ENCODE measurements at places on chromosomes 7 and 10.

GRCh38 chr10:126124668-126125349 is 228.4 kb downstream of the FANK1 start:
- DNase-seq, result no peak

DNA sequence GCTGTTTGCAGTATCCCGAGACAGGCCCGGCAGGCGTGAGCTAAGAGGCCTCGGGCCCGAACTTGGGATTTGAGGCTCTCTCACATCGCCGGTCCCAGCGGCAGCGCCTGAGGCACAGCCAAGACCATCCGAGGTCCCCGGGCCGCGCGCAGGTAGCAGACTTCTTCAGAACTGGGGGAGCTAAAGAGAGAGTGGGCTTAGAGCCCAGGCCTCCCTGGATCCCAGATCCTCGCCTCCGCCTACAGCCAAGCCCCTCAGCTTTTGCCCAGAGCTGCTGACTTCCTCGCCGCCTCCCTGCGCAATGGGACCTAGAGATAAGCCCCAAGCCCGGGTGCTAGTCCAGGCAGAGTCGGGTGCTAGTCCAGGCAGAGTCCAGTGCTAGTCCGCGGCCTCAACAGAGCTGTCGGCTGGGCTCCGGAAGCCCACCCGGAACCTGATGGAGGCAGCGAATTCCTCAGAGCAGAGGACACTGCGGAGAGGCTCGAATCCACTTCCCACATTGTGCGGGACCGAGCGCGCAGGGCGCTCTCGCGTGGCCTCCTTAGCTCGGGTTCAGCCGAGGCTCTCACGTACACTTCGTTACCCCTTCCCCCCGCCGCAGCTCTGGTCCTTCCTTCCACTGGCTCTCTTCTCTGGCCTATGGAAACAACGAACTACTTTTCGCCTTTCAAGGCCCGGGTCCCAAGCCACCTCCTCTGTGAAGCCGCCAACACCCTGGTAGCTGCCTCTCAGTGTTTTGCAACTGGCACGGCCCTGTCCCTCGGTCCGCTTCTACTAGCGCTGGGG is 5.8 kb downstream of the LBX1 start:
- DNase-seq, result no peak

GRCh38 chr10:60652628-60653027 is 125.7 kb upstream of the CDK1 start:
- DNase-seq, result no peak

GRCh38 chr10:35063837-35064454 is 26.2 kb downstream of the CUL2 start:
- no peak for DNase-seq

DNA sequence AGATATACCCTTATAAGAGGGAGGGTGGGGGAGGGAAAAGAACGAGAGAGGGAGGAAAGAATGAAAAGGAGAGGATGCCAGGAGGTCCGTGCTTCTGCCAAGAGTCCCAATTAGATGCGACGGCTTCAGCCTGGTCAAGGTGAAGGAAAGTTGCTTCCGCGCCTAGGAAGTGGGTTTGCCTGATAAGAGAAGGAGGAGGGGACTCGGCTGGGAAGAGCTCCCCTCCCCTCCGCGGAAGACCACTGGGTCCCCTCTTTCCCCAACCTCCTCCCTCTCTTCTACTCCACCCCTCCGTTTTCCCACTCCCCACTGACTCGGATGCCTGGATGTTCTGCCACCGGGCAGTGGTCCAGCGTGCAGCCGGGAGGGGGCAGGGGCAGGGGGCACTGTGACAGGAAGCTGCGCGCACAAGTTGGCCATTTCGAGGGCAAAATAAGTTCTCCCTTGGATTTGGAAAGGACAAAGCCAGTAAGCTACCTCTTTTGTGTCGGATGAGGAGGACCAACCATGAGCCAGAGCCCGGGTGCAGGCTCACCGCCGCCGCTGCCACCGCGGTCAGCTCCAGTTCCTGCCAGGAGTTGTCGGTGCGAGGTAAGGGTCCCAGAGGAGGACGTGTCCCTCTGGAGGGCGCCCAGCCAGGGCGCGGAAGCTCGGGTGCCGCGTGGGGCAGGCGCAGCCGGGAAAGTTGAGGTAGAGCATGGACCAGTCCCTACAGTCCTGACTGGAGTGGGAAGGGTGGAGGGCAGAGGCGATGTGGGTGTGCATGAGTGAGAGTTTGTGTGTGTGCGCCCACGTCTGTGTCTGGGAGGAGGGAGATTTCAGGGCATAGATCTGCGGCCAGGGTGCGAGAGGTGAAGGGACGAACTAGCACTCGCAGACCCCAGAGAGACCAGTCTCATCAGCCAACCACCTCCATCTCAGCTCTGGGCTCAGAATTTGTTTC is 844 bp downstream of the GRM3 start:
- no peak for DNase-seq

DNA sequence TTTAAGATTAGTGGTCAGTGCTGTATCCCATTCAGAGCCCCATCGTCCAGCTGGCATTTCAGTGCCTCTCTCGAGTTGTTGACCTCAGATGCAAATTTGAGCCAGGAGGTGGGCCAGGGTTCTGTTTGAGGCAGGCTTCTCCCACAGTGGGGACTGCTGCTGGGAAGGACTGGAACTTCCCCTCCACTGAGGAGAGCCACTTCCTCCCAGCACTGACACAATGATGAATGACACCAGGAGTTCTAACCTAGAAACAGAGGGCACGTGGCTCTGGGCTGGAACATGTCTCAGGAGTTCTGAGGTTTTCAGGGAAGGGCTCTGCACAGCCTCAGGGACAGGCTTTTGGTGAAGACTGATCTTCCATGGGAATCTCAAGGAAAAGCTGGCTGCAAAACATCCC is 18.3 kb upstream of the BTBD16 start:
- no peak for DNase-seq

DNA sequence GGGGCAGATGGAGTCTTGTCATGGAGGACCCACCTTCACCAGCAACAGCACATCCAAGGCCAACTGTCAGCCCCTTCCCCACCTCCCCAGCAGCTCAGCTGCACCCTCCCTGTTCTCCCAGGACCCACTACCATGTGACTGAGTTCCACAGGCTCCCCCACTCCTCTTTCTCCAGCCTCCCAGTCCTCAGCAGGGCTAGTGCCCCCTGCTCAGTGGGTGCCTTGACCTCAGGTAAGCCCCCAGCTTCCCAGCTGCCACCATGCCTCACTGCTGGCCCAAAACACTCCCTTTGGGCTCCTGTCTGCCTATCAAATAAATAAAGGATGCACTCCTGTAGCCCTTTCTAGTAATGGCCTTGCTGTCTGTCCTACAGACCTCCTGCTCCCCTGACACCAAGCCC is 174.4 kb downstream of the SLIT1 start:
- DNase-seq, result no peak

- DNase-seq, result no peak
These were observed 142.2 kb downstream of the ATXN7L1 start for GRCh38 chr7:105734233-105734632.

DNA sequence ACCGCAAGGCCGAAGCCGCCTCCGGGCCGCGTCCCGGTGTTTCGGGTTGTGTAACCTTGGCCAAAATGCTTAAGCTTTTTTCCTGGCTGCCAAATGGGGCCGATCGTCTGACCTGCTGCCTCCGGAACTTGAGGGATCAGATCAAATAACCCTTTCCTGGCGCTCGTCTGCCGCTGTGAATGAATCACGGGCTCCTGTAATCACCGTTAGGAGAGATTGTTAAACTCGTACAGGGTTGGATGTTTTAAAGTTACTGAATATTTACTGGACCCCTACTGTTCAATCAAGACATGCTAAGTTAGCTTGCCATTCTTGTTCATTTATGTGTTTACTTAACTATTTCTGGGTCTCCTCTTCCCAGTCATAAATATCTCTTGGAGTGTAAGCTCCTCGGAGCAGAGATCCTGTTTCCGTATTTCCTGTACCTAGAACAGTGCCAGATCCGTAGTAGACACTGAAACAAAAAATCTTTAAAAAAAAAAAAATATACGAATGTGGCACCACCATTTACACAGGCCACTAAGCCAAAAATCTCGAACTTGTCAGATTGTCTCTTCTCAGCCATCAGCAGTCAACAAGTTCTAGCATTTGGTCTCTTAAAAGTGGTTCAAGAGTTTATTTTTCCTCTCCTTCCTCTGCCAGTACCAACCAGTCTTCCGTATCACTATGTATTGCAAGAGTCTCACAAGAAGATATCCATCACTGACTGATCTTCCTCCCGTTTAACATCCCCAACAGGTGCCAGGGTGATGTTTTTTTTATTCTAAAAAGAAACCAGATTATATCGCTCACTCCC is 650 bp upstream of the TM9SF3 start:
- DNase-seq, result no peak

DNA sequence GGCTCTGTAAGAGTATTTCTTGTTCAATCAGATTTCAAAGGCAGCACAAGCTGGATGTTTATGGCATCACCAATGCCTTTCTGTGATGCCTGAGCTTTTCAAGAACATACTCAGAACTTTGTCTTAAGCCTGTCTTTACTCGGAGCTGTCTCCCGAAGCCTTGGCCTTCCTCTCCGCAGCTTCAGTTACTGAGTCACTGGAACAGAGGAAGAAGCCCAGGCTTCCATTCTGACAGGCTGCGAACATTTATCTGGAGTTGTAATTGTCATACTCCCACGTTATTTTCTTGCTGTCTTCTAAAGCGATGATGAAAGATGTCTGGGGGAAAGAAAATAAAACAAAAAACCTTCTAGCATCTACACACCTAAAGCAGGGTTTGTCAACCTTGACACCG is 43.9 kb downstream of the GRK5 start:
- no peak for DNase-seq

GRCh38 chr7:1090686-1091643 is 3.1 kb downstream of the GPER1 start:
- DNase-seq, result no peak

DNA sequence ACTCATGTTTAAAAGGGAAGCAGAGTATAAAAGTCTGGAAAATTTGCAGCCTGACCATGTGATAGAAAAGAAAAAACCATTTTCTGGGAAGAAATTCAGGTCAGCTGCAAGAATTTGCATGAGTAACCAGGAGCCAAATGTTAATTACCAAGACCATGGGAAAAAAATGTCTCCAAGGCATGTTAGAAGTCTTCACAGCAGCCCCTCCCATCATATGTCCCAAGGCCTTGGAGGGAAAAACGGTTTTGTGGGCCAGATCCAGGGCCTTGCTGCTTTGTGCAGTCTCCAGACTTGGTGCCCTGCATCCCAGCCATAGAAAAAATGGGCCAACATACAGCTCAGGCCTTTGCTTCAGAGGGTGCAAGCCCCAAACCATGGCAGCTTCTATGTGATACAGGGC is 1019.6 kb upstream of the SORCS1 start:
- DNase-seq, result no peak

DNA sequence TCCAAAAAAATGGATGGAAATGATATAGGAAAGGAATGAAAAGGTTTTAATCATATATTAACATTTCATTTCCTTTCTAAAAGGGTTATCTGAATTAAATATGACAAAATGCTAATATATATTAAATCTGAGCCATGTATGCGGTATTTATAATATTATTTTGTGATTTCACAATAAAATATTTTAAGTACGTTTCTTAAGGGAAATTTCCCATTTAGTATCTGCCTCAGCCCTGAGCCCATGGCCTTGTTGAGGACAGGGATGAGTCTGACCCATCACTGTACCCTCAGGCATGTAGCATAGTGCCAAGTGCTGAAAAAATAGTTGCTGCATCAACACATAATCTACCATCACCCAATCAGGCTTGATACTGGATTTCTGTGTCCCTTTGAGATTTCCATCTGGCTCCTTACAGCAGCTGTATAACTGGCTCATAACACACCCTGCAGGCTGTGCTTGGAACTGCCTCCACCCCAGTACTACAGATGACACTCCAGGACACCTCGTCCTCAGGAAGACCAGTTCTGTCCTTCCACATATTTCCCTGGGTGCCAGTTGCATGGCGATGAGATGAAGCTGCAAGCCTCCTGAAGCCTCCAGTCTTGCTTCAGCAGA is 59.4 kb upstream of the ASAH2 start:
- DNase-seq, result no peak

GRCh38 chr7:123372368-123372767 is 162.0 kb downstream of the IQUB start:
- no peak for DNase-seq

DNA sequence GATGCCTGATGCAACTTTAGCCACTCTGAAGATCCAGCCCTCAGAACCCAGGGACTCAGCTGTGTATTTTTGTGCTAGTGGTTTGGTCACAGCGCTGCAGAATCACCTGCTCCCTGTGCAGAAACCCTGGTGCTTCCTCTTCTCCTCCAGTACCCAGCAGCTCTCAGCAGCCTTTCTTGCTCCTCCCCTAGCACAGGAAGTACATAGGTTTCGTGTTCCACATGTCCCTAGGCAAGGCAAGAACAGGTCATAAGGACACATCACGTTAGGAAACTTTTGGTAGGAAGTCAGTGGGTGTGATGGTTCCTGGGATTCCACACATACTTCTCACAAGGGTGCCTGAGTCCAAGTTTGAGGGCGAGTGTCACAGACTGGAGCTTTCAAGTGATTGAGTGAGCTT is 167.9 kb upstream of the PRSS1 start:
- no peak for DNase-seq

- DNase-seq, result peak; percentile 60
These were observed 23.3 kb downstream of the BPGM start for GRCh38 chr7:134669845-134670373.

GRCh38 chr10:75396631-75397495 is 4.7 kb downstream of the ZNF503 start:
- no peak for DNase-seq

DNA sequence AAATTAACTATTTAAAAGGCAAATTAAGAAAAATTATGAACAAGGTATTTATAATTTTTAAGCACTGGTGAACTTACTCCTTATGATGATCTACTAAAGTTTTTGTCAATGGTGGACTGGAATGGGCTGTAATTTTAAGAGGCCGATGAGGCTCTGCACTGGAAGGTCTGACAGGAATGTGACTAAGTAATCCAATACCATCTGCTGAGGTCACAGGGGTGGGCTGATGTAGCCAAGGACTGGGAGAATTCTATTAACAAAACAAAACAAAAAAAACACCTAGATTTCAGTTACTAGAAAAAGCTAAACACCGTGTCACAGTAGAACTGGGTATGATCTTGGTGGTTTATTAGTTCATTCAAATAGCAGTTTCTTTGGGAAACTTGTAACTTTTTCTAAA is 75.9 kb downstream of the NRBF2 start:
- no peak for DNase-seq

- no peak for DNase-seq
These were observed 132.1 kb downstream of the CCSER2 start for GRCh38 chr10:84460520-84460919.

GRCh38 chr7:18962031-18962430 is 155.4 kb downstream of the TWIST1 start:
- no peak for DNase-seq

DNA sequence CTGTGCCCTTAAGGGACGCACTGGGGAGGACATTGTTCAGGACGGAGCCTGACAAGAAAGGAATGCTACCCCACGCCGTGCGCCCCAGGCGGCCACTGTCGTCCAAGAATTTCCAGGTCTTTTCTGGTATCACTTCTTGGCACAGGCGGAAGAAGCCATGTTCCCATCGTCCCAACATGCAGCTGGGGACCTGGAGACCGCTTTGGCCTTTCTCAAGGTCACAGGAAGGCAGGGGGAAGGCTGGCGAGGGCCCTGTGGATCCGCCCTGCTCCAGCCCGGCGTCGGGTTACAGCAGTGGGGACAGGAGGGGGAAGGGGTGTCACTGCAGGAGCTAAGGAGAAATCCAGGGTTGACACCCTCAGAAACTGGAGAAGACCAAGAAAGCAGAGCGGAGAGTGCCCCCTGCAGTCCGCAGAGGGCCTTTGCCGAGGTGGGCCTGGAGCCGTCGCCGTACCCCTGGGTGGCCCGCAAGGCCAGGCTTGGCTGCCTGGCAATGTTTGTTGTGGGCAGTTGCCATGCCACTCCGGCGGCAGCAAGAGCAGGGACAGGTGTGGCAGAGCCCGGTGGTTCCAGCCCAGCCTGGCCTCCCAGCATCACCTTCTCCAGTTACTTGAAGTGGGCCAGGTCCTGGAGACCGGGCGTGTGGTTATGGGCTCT is 104.1 kb downstream of the LHPP start:
- DNase-seq, result no peak

- DNase-seq, result no peak
These were observed 153.7 kb downstream of the FAM107B start for GRCh38 chr10:14621037-14621436.

All from activated naive CD8-positive, alpha-beta T cell treated with anti-CD3 and anti-CD28 coated beads, Interleukin-2, amount 50 U/mL, for 16 hours (primary cell).